ENCODE measurements at places on chromosomes 13 and 19. TPM values are rescaled to one million over a fixed set of nuclear protein-coding genes. Genes with fewer than 3 reads are reported as not detected.

Gene GPX4
- 86.4 TPM for total RNA-seq

Gene HRC
- not detected for total RNA-seq

Gene IZUMO4
- 5.9 TPM for total RNA-seq

Gene MCEMP1
- total RNA-seq = not detected

Gene VSTM2B
- not detected for total RNA-seq

Gene PRR12
- total RNA-seq = 29.7 TPM

Gene CRB3
- total RNA-seq = not detected

Gene DHDH
- not detected for total RNA-seq

Gene CEACAM7
- not detected for total RNA-seq

Gene ZSCAN18
- total RNA-seq = 9.7 TPM

Gene CCL25
- not detected for total RNA-seq

Gene GJB6
- total RNA-seq = 0.62 TPM

Gene FOSB
- total RNA-seq = 16.3 TPM

Gene SPC24
- 48.3 TPM for total RNA-seq

Gene RNF113B
- not detected for total RNA-seq

Gene SHISA2
- total RNA-seq = 0.17 TPM

Gene KIRREL2
- 2.2 TPM for total RNA-seq

Gene TFPT
- 48.3 TPM for total RNA-seq

Gene WASF3
- not detected for total RNA-seq

Gene ZFP82
- 5.8 TPM for total RNA-seq

Gene NXNL1
- not detected for total RNA-seq

Gene NAPSA
- total RNA-seq = 2.4 TPM

Gene LMTK3
- total RNA-seq = 1.3 TPM

Gene ANKRD10
- total RNA-seq = 95.5 TPM

Gene GFY
- not detected for total RNA-seq

Gene MEDAG
- total RNA-seq = not detected

Gene IZUMO2
- total RNA-seq = not detected

Gene JSRP1
- 0.73 TPM for total RNA-seq

Gene ZNF709
- total RNA-seq = 1.6 TPM

Gene FCGBP
- 6.6 TPM for total RNA-seq

Gene MUC16
- 0.03 TPM for total RNA-seq

Gene LILRA1
- not detected for total RNA-seq

Gene TPTE2
- total RNA-seq = 0.19 TPM

Gene ZNF600
- 11.5 TPM for total RNA-seq

Gene DLL3
- 0.21 TPM for total RNA-seq

Gene HSPB6
- total RNA-seq = not detected

Gene GARRE1
- total RNA-seq = 9.6 TPM

Gene ZNF628
- 12.3 TPM for total RNA-seq

Gene OR7A5
- not detected for total RNA-seq

Gene ZNF540
- 2.3 TPM for total RNA-seq

Gene TMPRSS9
- not detected for total RNA-seq

Gene ATP8A2
- total RNA-seq = 0.14 TPM
